ENCODE measurements at places on chromosomes 13 and 19.

- no peak for DNase-seq
Observed at GRCh38 chr19:31461814-31462539, 112.7 kb upstream of the TSHZ3 start.

DNA sequence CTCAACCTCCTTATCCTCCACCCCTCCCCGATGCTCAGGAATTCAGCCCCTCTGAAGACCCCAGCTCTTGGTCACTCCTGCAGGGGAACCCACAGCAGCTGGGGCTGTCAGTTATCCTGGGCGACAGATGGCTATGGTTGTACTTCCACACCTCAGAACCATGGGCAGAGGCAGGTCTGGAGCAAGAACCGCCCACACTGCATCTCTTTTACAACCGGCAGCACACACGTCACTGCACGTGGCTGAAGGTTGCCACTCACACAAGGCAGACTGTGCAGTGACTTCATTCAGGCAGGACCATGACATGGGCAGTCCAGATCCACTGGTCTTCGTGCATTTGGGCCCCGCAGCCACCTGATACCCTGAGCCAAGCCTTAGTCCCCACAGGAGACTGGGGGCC lies 21.5 kb upstream of the SDHAF1 start:
- DNase-seq, result no peak

- no peak for DNase-seq
Observed at GRCh38 chr19:5147978-5148793, 179.3 kb downstream of the KDM4B start.

GRCh38 chr19:8577247-8577646 lies at the start of gene MYO1F:
TSS of gene MYO1F (minus strand) at chr19:8577442. CDS start at chr19:8577309, 133 bp downstream.
- DNase-seq, result no peak

- DNase-seq, result peak; percentile 12
Observed at GRCh38 chr19:16876904-16877361, 11.9 kb upstream of the F2RL3 start.

DNA sequence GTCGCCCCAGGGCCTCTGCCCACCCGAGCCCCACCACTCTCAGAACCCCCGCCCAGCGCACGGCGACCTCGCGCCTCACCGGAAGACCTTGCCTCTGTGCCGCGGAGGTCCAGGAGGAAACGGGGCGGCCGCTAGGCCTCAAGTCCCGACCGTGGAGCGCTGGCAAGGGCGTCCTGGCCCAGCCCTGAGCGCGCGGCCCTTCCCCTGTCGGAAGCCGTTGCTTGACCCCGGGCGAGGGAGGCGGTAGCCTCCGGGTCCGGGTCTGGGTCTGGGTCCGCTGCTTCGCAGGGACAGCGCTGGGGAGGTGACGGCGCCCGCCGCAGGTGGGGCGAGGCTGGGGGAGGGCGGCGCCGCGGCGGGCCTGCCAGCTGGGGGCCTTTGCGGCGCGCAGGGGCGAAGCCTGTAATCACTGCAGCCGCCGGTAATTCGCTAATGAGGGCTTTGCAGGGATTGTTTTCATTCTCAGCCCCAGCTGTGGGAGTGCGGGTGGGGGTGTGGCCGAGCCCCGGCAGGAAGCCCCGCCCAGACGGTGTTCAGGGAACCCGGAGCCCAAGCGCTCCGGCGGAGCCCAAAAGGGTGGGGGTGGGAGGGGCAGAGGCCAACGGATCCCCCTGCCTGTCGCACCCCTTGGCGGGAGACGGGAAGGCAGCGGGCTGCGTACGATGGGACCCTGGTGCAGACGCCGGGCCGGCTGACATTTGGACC lies 8.6 kb downstream of the C19orf25 start:
- DNase-seq, result no peak

- DNase-seq, result no peak
Observed at GRCh38 chr19:1590641-1591397, 1.8 kb downstream of the MBD3 start.

All from NCI-H226 (cell line).